Subcutaneous preadipocyte (primary cell): ENCODE measurements at places on chromosomes 1 and 21. TPM values are rescaled to one million over a fixed set of nuclear protein-coding genes. Genes with fewer than 3 reads are reported as not detected.

TIE1 gene
- total RNA-seq = under 0.01 TPM in 2 replicates

SMIM1 gene
- 0.39 TPM in 1 of 2 replicates, not detected in the other for total RNA-seq

TCHH gene
- total RNA-seq = under 0.01 TPM in 2 replicates

ELAVL4 gene
- total RNA-seq = not detected in 2 replicates

MNDA gene
- not detected in 2 replicates for total RNA-seq
